NCI-H146 (cell line): ENCODE measurements at places on chromosomes 13 and 19.

- no peak for DNase-seq
Measured at GRCh38 chr13:27037171-27037570, 134.4 kb downstream of the USP12 start.

DNA sequence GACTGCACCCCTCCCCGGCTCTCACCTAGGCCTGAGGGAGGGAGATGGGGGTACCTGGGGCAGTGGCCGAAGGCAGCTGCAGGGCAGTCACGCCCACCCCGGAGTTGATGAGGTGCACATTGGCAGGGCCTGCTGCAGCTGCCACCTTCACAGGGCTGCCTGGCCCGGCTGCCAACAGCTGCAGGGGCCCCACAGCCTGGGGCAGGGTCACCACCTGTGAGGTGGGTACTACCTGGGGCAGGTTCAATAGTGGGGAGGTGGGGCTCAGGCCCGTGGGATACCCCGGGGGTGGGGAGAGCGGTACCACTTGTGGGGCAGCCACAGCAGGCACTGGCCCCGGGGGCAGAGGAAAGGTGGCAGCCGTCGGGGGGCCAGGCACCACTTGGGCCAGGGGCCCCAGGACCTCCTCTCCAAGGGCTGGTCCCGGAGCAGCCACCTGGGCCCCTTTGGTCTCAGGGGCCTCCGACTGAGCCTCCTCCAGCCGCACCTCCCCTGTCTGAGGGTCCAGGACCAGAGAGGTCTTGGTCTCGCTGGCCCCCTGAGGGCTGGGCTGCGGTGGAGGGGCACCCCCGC is 2.7 kb downstream of the SIX5 start:
- DNase-seq = no peak

- DNase-seq = no peak
Measured at GRCh38 chr13:97239943-97240787, 18.0 kb downstream of the MBNL2 start.

DNA sequence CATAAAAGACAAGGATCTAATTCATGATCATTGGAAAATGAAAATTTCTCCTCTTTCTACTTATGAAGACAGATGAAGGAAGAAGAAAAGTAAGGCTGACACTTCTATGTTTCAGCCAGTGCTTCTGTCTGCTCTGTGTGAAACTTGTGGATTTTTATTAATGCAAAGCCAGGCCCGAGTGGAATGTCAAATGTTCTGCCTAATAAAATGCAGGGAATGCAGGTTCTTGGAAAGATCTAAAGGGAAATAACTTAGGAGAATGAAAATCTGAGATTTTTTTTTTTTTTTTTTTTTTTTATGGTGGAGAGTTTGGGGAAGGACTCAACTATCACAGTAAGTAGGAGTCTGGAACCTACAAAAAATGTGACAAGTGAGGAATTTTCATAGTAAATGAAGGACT is 1732.3 kb upstream of the SLC10A2 start:
- no peak for DNase-seq

DNA sequence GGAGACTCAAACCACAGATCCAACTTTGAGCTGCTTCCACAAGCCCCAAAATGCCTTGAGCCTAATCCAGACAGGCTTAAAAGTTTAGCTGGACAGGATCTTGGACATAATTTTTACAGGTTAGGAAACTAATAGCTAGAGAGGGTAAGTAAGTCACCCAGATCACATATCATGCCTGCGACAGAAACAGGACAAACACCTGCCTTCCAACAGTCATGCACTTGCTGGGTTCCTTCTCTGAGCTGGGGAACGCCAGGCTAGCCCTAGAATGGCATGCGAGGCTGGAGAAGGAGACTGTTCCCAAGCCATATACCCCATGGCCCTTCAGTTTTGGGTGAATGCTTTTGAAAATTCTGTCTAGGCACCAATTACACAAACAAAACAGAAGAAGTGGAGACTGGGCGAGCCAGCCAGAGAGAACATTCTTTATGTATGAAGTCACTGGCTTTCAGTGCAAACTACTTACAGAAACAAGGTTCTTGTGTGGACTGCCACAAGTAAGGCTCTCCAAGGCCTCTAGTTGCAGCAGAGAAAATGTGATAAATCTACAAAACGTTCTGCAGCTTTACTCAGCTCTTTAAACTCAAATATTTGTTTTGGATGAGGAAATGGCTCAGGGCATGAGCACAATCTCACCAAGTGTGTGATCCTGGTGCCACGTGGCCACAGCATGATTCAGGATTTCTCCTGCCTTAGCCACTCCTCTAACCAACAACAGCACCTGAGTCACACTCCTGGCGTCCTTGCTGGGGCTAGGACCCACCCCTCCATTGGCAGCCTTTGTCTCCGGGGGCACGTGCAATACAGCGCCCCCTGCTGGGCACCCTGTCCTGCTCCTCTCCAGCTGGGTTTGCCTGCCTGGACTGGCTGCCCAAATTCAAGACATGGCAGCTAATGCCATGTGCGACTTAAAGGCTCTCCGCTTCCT is 73.4 kb upstream of the UBL3 start:
- peak; percentile 29 for DNase-seq

DNA sequence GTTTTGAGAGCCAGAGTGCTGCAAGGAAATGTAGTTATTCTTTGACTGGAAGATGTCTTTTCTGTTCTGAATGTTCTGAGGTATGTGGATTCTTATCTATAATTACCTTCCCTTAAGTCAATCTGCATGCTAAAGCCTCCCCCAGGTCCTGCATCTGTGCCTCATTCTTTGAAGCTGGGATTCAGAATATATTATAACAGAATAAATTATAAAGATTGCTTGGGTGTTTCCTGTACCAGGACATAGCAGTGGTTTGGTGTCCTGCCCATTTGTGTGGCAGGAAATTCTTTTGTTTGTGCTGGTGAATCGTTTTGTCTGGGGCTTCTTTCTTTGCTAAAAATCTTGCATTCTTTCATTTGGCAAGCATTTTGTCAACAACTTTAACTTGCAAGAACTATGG is 60.2 kb downstream of the ITGBL1 start:
- no peak for DNase-seq

DNA sequence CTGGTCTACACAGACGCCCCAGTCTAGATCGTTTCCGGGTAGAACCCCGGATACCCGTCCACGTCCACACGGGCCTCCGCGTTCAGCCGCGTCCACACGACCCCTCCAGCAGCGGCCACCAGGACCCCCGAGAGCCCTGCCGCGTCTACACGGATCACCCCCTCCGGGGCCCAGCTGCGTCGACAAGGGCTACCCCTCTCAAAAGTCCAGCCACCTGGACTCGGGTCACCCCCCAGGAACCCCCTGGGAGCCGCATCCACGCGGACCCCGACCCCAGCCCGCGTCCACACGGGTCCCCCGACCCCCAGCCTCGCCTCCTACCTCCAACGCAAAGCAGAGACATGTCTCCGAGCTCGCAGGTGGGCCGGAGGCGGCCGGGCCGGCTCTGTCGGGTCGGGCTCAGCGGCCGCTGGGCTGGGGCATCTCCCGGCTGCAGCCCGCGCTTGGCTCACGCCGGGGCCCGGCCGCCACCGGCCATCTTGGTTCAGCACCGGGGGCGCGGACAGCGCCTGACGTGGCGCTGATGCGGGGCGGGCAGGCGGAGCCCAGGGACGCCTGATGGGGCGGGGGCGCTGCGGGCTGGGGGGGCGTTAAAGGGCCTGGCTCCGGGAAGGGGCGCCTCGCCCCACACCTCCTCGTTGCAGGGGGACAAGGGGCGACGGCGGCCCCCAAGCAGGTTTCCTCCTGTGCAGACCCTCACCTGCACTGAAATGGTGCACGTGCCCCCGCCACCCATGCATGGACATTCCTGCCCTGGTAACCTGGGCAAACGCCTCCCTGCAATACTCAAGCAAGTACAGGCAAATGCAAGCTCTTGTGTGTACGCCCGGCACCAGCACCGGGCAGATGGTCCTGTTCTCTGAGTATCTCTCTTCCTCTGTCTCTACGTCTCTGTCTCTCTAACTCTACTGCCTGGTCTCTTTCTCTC is at the start of gene UNC13A:
TSS of gene UNC13A (minus strand) at position 498 of the 928 bp plus-strand sequence. CDS start at position 343, 155 bp downstream.
- DNase-seq = peak; percentile 76
